Fibroblast of mammary gland (primary cell): ENCODE measurements at places on chromosomes 5 and 9.

- peak; percentile 12 for DNase-seq
Measured at GRCh38 chr5:59917121-59917520, 23.6 kb upstream of the PDE4D start.

DNA sequence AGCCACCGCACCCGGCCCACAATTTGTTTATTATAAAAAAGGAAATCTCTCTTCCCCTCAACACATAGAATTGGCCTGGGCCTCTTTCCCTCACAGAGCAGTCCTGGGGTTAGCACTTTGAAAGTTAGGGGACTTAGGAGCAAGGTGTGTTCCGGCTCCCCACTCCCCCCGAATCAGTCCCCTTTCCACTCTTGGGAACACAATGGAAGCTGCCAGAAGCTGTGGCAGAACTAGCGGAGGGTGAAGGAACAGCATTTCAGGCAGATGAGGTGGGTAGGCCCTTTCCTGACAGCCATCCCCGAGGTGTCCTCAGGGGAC, 16.4 kb upstream of the C5orf47 start:
- DNase-seq = no peak

DNA sequence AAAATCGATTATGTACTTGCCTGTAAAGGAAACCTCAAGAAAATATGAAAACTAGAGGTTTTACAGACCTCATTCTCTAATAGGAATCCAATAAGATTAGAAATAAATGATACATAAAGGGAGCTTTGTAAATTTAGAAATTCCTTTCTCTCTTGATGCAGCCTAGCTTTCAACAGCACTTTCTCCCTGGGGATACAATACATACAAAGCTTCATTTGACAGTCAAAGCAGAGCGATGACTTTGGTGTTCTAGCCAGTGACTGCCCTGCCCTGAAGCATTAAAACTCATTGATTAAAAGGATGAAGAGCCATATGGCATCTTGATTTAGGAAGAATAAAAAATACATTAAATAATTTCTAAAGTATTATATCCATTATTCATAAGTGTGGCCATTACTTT, 46.3 kb upstream of the GLIS3 start:
- DNase-seq = no peak

- DNase-seq = no peak
Measured at GRCh38 chr9:108854641-108855528, 901 bp downstream of the ACTL7B start.

GRCh38 chr5:88502179-88503040, 233.8 kb upstream of the TMEM161B start:
- DNase-seq = no peak

GRCh38 chr5:176491101-176491502, 42.9 kb downstream of the FAF2 start:
- no peak for DNase-seq

GRCh38 chr5:5330728-5331452, 91.6 kb upstream of the ICE1 start:
- no peak for DNase-seq

DNA sequence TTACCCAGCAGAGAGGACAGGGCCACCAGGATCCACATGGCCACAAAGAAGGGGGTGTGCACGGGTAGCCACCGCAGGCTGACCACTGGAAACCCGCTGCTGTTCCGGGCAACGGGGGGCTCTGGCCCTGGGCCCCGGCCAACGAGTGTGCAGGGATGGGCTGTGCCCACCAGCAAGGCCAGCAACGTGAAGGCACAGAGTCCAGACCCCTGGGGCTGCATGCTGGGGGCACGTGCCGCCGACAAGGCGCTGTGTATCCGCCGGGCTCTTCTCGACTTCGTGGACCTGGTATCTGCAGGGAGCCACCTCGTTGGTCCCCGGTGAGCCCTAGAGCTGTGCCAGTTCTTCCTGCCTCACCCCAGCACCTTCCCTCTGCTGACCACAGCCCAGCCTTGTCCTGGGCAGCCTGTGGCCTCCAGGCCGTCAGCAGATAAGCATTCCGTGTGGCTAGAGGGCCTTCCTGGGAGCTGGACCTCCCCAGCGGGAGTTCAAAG, 42.2 kb upstream of the CEP72 start:
- no peak for DNase-seq

DNA sequence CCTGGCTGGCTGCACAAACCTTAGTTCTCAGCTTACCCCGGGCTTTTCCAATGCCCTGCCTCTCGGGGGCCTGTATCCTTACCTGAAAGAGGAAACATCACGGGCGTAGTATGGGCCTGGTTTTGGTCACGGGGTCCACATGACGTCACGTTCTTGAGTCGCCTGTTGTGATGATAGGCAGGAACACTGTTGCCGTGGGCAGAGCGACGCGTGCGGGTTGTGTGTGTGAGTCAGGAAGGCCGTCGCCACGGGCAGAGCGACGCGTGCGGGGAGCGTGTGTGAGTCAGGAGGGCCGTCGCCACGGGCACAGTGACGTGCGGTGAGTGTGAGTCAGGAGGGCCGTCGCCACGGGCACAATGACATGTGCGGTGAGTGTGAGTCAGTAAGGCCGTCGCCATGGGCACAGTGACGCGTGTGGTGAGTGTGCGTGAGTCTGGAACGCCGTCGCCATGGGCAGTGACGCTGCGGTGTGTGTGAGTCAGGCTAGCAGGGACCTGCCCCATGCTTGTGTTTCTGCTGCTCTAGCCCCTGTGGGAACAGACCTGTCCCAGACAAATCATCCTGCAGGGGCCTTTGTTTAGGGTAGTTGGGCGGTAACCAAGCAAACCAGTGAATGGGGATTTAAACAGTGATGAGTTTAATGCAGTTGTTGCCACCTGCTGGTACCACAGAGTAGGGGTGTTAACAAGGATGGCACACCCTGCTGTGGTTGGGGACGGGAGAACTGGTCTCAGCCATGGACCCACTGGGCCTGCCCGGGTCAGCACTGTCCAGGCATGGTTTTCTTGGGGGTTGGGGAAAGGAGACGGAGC, 19.8 kb downstream of the TRIP13 start:
- DNase-seq = peak; percentile 96

DNA sequence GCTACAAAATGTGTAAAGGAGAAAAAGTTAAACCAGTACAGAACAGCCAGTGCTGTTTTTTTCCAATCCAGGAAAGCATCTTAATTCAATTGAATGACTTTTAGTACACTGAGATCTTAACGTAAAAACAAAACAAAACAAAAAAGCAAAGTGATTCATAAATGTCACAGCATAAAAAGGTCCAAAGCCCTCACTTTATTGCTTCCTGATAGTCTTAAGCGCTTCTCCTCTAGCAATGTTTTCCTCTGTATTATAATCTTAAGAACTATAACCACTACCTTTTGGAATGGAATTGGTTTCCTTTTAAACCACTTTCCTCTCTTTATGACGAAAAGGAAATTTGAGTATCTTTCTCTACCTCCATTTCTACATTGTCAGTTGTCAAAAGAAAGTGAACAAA, 91.4 kb downstream of the SEMA5A start:
- DNase-seq = no peak

- no peak for DNase-seq
Measured at GRCh38 chr9:88218726-88219125, 80.5 kb upstream of the SPATA31C2 start.

- DNase-seq = no peak
Measured at GRCh38 chr5:107558823-107559375, 111.8 kb downstream of the EFNA5 start.

DNA sequence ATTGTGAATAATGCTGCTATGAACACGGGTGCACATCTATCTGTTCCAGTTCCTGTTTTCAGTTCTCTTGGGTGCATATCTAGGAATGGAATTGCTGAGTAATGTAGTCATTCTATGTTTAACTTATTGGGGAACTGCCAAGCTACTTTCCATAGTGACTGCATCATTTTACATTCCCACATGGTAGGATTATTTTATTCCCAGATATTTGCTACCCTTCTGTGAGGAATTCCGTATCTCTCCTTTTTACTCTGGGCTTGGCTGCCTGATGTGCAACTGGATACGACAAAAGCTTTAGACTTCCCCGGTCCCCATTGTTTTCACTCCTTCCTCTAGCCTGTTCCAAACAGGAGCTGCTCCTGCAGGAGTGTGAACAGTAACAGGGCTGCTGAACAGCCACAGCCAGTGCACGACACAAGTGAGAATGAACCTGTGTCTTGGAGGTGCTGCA, 7.2 kb downstream of the TAS2R1 start:
- peak; percentile 38 for DNase-seq

DNA sequence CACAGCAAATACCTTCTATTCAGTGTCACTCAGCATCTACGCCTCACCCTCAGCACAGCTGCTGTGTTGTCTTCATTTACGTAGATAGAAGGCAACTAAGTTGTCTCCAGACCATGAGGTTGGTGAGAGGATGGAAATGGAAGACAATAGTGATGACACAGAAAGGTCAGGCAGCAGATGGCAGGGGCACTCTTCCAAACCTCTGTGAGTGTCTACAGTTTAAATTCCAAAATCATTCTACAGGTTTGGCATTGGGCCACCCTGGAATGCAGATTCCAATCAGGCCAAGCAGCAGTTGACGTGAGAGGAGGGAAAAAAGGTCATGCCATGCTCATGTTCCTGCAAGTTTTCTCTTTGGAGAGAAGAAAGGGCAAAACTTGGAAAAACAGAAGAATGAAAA, 68.7 kb upstream of the ADAMTSL1 start:
- DNase-seq = peak; percentile 68

DNA sequence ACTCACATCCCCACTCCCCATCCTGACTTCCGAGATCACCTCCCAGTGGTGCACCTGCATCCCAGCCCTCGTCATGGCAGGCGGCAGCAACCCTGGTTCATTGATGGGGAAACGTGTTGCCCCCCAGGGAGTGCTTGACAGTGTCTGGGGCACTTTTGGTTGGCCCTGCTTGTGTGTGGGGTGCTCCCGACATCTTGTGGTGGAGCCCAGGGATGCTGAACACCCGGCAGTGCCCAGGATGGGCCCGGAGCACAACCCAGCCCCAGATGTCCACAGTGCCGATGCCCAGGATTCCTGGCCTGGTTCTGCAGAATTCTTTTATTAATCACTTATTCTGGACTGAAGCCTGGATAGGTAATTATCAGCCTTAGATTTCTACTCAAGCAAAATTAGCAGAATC, 3.7 kb downstream of the MRPL36 start:
- DNase-seq = no peak

- DNase-seq = peak; percentile 50
Measured at GRCh38 chr9:86700629-86701028, 246.7 kb downstream of the GAS1 start.

DNA sequence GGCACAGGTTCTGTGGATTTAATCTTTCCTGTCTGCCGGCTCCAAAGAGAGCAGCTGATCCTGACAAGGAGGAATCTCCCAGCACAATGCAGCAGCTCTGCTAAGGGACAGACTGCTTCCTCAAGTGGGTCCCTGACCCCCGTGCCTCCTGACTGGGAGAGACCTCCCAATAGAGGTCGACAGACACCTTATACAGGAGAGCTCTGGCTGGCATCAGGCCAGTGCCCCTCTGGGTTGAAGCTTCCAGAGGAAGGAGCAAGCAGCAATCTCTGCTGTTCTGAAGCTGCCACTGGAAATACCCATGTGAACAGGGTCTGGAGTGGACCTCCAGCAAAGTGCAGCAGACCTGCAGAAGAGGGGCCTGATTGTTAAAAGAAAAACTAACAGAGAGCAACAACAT, 630.2 kb upstream of the FTMT start:
- no peak for DNase-seq

DNA sequence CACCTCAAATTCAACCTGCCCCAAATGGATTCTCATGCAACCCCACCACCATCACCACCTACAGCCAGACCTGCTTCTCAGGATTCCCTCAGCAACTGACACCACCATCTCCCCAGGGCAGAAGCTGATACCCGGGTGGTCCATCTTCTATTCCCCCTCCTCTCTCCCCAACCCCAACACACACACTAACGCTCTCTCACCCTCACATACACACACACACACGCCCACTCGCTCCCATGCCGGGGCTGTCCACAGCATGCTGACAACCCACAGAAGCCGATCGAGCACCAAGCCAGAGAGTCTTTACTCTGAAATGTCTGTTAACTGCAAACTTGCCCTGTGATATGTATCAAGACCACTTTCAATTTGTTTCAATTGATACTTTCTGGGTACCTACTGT, 28.4 kb downstream of the B4GALT1 start:
- DNase-seq = no peak

- DNase-seq = no peak
Measured at GRCh38 chr5:12367973-12368372, 463.7 kb upstream of the CTNND2 start.

- peak; percentile 68 for DNase-seq
Measured at GRCh38 chr9:137786511-137786920, 91.1 kb upstream of the CACNA1B start.

DNA sequence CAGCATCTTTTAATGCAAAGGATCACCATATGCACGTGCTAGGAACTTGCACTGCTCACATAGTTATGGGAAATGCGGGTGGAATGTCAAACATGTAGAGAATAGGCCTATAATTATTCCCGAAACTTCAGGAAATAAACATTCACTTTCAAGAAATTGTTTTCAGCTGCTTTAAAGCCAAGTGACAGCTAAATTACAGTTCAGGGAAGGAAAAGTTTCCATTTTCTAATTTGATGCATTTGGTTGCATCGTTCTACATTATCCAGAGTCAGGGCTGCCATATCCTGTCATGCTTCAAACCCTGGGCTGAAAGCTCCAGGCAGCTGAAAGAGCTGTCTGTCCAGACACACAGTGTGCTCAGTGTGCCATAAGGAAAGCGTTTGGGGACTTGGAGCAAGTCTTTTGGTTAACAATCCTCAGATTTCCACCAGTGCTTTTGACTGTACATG, 518.1 kb downstream of the CSNK1G3 start:
- no peak for DNase-seq

- DNase-seq = peak; percentile 2
Measured at GRCh38 chr9:42386477-42386876, 203.0 kb downstream of the SPATA31A6 start.

GRCh38 chr5:180959661-180960060, 29.0 kb upstream of the BTNL3 start:
- no peak for DNase-seq

DNA sequence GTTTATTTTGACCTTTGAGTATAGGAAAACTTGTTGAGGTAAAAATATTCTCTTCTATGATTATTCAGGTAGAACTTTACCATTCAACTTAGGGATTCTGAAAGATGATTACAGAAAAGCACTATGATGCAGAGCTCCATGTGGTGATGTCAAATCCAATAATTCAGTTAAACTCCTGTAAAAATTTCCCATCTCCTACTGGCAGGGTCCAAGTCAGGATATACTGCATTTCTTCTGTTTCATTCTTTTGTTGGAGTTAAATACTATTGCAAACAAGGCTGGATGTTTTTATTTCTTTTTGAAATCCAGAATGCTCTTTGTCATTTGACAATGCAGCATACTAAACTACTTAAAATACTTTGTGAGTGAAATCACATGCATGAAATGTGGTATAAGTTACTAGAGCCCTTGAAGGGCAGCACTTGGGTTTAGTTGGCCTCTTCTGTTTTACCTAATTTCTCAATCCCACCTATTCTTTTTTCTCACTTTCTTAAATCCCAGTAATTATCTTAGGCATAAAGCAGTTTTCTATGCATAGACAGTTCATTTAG, 204.5 kb downstream of the FBXL7 start:
- DNase-seq = peak; percentile 42
